Stimulated activated CD8-positive, alpha-beta memory T cell treated with anti-CD3 and anti-CD28 coated beads, Interleukin-4, amount 100 ng/mL, for 4 hours (primary cell): ENCODE measurements at places on chromosomes 2 and 18.

- no peak for DNase-seq
Observed at GRCh38 chr2:240196716-240197461, 56.4 kb upstream of the OTOS start.

DNA sequence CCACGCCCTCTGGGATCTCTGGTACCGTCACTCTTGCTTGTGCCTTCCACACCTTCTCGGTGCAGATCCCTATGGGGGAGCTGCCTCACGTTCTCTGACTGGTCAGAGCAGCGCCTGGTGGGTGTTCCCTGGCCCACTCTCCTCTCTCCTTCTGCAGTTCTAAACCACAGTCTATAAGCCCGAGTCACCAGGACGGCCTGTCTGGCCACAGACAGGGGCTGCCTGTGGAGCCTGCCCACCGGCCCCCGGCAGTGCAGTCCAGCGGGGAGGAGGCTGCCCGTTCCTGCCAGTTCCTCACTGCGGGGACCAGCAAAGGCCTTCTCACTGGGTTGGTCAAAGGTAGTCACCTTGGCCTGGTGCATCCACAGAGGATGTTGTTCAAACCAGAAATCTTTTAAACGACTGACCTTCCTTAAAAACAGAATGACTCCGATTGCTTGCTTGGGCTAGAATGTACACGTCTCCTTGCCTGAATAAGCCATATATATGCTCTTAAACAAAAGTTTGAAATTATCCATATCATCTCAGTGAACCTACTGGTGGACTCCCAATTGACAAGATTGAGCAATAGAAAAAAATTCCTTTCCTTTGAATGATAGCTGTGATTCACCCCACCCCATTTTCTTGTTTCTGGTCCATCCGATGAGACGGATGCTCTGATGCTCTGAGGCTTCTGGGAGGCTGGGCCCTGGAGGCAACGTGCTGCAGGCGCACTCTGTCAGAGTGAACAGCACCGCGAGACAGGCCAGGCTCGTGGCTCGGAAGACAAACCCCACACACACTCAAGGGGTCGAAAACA, 61.2 kb downstream of the RALBP1 start:
- DNase-seq: no peak

- no peak for DNase-seq
Observed at GRCh38 chr2:216657980-216658379, 24.8 kb downstream of the IGFBP2 start.

- DNase-seq: no peak
Observed at GRCh38 chr2:150911766-150912280, 349.8 kb downstream of the RBM43 start.
